ENCODE measurements at places on chromosomes 7 and 10.

GRCh38 chr10:99329554-99330346, 594 bp downstream of the CNNM1 start:
- DNase-seq = no peak

- no peak for DNase-seq
Observed at GRCh38 chr7:68865351-68866199, 732.7 kb upstream of the AUTS2 start.

DNA sequence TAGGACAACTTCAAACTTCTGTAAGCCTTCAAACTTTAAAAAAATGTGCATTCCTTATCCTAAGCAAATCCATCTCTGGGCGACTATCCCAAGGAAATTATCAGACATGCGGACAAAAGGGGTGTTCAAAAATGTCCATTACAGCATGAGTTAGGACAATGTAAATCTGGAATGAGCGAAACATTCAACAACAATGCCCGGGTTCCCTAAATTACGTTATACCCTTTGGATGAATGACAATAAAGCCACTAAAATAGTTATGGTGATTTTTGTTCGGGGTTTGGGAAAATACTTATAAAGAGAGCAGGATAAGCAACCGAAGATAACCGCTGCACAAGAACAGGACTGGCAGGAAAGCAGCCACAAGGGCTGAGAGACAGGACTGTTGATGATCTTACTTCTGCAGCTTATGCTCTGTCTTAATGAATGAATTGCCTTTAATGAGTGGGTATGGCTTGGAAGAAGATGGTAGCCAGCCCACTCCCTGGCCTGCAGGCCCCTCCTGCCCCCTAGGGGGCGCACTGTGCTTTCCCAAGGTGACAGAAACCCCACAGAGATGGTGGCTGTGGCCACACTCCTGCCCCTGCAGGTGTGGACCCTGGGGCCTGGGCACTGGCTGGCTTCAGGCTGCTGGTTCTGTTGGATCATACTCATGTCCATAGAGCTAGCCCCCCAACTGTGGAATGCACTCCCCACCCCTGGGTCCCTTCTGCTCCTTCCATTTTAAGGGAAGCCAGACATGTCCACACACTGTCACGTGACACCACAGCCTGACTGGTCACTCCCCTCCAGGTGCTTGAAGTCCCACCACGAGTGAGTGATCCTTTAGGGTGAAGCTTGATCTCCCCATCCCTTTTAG, 45.0 kb downstream of the ZCCHC24 start:
- no peak for DNase-seq

DNA sequence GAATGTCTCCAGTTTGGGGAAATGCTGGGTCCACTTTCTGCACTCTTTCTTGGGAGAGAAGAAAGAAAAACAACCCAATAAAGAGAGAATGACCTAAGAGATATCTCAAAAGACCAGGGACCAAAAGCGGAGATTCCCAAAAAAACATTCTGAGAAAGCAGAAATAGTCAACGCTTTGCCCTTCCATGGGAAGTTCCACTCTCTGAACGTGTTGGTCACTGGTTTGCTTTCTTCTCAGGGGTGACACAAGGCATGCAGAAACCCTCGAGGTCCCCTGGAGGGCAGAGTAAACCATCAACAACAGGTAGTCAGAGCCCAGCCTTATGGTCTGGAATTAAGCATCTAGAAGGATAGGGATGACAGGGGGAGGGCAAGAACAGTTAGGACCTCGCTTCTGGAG, 26.2 kb upstream of the AOAH start:
- DNase-seq = no peak

DNA sequence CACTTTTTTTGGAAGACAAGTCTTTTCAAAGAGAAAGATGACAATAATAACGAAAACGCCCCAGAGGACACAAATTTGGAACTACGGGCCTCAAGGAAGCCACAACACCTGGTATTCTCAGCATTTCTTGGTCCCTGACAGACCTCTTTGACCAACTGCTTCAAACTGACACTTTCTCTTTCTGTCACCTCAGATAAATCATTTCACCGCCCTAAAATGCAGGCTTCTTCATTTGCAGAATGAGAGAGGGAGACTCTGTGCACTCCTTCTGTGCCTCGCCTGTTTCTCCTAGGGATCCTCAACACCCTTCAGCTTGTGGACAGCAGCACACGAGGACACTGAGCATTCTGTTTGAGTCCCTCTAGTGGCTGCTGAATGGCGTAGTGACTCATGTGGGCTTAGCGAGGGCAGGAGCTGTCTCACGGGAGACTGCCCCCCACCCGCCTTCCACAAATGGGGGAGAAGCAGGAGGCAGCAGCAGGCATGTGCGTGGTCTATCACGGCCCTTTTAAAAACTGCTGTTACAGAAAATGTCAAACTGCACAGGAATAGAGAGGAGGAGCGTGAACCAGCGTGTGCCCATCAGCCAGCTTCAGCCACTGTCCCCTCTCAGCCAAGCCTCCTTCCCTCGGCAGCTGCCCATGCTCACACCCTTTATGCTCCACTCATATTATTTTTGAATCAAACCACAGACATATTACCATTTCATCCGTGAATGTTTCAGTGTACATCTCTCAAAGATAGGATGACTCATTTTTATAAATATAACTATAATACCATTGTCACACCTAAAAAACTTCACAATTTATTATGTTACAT, 41.4 kb downstream of the GSDME start:
- no peak for DNase-seq

DNA sequence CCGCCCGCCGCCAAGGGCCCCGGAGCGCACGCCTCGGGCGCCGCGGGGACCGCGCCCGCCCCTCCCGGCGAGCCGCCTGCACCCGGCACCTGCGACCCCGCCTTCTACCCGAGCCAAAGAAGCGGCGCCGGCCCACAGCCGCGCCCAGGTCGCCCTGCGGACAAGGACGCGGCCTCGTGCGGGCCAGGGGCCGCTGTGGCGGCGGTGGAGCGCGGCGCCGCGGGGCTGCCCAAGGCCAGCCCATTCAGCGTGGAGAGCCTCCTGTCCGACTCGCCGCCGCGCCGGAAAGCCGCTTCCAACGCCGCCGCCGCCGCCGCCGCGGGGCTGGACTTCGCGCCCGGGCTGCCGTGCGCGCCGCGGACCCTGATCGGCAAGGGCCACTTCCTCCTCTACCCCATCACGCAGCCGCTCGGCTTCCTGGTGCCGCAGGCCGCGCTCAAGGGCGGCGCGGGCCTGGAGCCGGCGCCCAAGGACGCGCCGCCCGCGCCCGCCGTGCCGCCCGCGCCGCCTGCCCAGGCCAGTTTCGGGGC, 3.5 kb downstream of the UNCX start:
- no peak for DNase-seq

GRCh38 chr7:42471573-42472174, 234.7 kb upstream of the GLI3 start:
- DNase-seq = no peak

DNA sequence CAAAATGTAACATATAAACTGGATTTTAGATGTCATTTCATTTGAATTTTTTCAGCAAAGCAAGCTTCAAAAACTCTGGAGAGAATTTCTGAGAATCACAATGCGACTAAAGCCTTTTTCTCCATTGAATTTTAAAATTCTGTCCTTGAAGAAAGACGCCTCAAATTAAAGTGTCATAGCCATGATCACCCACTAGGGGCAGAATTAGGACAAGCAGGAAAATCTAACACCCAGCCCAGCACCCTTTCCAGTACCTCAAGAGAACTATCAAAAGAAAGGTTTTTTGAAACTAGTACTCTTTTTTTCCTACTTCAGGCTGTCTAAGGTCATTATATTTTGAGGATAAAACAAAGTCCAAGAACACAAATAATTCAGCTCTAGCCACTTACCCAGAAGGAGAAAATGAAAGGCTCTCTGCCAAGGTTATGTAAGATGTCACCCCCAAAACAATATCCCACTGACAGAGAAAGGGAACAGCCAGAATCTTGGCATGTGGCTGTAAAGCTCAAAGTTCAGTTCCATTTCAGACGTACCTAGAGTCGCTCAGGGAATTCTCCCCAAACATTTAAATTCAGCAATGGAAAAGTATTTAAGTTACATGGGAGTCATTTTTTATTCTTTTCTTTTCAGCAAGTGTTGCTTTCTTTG, 299.4 kb downstream of the SNX13 start:
- no peak for DNase-seq

DNA sequence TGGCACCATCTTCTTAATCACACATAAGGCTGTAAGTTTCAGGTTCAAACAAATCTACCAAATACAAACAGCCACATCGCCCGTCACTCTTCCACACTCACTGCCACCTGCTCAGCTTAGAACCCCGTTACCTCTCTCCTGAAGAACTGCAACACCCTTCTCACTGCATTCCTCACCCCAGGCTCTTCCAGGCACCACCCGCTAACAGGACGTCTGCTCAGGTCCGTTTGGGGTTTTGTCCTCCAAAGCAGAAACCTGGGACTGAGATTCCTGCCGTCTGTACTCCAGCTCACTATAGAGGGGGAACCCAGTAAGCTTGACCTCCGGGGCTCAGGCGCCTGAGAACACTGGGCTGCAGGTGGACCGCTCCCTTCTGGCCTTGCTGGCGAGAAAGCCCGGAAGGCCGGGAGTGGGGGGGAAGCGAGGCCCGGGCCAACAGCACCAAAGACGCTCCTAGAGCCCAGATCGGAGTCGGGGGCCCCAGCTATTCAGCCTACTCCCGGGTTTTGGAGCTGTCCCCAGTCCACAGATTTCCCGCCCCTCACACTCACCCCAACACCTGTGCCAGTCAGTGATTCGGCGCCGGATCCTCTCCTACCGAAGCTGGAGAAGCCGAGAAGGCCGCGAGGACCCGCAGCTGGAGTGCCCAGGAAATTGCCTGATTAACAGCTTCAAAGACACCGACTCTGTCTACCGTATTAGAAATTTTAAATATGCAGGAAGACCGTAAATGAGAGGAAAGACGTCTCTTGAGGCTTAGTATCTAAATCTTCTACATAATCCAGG, at the start of gene AP3M1:
Gene AP3M1 (minus strand): TSS at position 625 of the 786 bp plus-strand sequence. CDS start 12,449 bp downstream, outside the sequence.
- DNase-seq = peak; percentile 80

GRCh38 chr10:43029043-43029442, 47.8 kb upstream of the RET start:
- no peak for DNase-seq

DNA sequence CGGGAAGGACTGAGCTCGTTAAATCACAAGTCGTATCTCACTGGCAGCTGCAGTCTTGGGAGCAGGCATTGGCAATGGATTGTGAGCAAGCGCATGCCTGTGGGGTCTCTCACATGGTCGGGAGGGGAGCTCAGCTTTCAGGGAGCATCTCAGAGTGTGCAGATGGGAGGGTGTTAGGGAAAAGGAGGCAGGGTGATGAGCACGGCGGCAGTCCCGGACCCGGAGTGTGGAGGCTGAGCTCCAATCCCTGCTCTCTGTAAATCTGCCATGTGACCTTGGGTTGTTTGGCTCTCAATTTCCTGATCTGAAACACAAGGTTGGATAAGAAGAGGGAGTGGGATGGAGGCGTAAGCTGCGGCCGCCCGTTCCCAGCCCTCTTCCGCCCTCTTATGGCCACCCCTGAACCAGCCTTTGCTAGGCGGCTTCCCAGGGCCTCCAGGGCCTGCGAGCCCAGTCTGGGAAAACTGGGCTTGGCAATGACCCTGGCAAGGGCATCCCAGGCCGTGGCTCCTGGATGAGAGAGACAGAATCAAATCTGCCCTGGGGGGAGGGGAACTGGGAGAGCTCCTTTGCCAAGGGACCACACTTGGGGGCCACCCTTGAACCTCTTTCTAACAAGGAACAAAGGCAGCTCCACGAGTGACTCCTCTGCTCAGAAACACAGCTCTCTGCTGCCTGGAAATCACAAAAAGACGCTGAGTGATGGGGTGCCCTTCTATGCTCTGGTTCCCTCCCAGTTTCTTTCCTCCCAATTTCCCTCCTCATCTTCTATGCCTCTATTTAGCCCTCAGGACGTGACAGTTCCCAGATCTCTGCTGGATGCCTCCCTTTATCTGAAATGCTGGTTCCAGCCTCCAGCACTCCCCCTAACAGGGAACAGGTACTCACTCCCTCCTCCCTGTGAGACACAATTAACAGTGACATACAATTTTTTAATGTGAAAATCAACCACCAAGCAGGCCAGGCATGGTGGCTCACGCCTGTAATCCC, 41.7 kb upstream of the LOXL4 start:
- DNase-seq = peak; percentile 54

DNA sequence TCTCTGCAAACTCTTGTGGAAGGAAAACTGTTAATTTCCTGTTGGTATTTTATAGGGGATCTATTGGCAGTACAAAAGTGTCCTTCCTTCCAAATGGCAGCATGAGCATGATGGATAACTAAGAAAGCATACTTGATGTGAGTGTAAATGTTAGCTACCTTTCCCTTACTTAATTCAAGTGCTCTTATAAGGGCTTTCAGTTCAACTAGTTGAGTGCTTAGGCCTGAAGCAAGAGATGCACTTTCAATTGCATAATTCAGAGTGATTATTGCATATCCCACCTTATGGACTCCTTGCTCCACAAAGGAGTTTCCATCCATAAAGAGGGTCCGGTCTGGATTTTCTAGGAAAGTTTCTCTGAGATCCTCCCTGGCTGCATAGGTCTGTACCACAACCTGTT, 56.3 kb upstream of the CYP2C8 start:
- DNase-seq = no peak

GRCh38 chr10:77587416-77587790, 50.2 kb downstream of the KCNMA1 start:
- no peak for DNase-seq

DNA sequence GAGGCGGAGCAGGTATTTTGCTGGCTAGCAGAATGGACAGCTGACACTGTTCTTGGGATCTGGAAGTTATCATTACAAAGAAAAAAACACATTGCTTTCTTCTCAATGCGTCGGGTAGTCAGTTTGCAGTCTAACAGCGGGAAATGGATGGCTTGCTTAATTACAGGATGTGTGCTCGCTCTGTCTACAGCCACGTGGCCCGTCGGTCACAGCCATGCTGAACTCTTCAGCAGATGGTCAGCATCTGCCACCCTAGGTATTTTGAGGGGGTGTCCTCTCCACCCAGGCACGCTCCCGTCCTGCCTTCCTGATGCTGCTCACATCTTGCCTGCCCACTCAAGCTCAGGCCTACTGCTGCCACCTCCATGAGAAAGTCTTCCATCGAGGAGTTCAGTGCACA, 20.4 kb upstream of the INMT start:
- no peak for DNase-seq

- peak; percentile 65 for DNase-seq
Observed at GRCh38 chr10:24706479-24707118, 17.1 kb downstream of the ARHGAP21 start.

- no peak for DNase-seq
Observed at GRCh38 chr7:149598721-149599308, 101.2 kb upstream of the ZNF746 start.

DNA sequence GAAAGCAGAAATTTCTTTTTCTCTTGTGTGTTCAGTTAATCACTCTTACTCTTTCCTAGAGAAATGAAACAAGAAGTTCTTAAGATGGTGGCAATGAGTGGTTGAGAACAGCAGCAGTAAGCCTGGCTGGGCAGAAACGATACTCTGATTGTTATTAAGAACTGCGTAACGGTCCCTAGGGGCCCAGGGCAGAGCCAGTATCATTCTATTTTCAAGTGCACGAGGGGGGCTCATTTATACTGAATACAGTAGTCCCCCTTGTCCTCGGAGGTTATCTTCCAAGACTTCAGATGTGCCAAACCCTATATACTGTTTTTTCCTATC, 64.9 kb downstream of the EEPD1 start:
- DNase-seq = no peak

GRCh38 chr7:469563-469961, 50.1 kb downstream of the PDGFA start:
- DNase-seq = no peak

Data from amniotic stem cell (primary cell).